ENCODE measurements at places on chromosomes 7 and 10.
A peak's percentile ranks its signal among the peaks of the same experiment; 100 is the strongest.

GRCh38 chr10:96978621-96979154 is 146.6 kb downstream of the LCOR start:
- peak; percentile 12 for DNase-seq

DNA sequence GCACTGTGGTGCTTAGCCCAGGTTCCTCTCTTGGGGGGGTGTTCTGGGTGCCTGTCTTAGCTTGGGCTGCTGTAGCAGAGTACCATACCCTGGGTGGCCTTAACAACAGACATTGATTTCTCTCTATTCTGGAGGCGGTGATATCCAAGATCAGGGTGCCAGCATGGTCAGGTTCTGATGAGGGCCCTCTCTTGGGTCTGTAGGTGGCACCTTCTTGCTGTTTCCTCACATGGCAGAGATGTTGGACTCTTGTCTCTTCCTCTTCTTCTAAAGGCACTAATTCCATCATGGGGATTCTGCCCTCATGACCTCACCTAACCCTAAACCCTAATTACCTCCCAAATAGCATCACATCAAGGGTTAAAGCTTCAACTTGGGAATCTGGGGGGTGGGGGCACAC is 19.9 kb upstream of the CRHR2 start:
- peak; percentile 22 for DNase-seq

- DNase-seq = no peak
These were observed 70.3 kb downstream of the CALML3 start for GRCh38 chr10:5595095-5595494.

- no peak for DNase-seq
These were observed 248.0 kb upstream of the NPY start for GRCh38 chr7:24036033-24036412.

DNA sequence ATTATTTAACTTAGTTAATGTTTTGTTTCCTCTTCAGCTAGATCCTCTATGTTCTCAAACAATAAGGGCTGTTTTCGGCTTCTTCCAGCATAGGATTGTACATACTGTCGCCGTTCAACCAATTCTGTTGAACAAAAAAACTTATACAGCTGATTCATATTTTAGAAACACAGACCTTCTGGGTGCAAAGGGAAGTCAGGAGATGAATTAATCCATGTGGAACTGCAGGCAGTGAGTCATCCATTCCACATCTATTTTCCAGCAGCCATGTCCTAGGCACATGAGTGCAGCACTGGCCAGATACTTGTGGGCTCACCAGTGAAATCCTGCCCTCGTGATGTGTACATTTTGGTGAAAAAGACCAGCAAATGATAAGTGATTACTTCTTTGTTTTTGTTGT is 163.2 kb downstream of the JAZF1 start:
- DNase-seq = no peak

DNA sequence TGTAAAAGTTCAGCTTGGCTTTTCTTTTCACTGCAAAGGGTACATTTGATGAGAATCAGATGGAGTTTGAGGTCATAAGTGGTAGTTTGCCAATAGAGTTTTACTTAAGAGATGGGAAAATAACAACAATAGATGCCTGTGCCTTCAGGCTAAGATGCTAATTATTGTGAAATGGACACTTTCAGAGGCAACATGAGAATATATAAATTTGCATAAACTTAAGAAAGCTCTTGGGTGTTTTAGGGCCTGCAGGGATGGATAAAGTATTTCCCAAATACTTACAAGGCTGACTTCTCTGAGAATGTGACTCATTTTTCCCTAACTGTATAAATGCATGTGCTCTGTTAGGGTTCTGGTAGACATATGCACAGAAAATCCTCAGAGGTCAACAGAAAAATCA is 200.3 kb upstream of the SVIL start:
- DNase-seq = no peak

DNA sequence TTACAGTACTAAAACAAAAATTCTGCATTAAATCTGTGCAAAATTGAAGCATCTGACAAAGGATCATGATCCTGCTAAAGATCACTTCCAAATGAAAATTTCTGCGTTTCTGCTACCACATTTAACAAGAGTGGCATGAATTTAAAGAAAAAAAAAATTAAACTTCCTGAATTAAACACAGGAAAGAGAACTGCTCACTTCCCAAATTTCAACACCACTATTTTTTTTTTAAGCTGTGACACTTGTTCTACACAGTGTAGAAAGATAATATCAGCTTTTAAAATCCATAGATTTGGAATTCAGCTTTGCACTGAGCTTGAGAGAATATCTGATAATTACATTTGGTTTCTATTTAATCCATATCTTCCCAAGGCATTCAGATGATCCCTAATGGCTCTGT is 73.6 kb downstream of the EPC1 start:
- DNase-seq = no peak

- no peak for DNase-seq
These were observed 1.2 kb upstream of the PON3 start for GRCh38 chr7:95397381-95397780.

DNA sequence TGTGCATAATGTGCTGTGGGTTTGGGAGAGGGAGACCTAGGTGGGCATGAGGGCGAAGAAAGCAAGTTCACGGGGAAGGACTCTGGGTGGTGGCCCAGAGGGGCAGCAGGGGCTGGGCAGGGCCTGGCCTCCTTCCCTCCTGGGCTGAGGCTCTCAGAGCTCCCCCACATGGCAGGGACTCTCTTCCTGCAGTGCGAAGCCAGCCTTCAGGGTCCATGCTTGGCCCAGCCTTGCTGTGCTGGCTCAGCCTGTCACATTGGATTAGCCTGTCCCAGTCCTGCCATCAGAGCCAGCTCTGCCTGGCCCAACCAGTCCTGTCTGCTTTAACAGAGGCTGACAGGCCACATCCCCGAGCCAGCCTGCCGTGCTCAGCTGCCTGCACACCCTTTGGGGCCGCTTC is 20.4 kb upstream of the ZNF488 start:
- DNase-seq = no peak

DNA sequence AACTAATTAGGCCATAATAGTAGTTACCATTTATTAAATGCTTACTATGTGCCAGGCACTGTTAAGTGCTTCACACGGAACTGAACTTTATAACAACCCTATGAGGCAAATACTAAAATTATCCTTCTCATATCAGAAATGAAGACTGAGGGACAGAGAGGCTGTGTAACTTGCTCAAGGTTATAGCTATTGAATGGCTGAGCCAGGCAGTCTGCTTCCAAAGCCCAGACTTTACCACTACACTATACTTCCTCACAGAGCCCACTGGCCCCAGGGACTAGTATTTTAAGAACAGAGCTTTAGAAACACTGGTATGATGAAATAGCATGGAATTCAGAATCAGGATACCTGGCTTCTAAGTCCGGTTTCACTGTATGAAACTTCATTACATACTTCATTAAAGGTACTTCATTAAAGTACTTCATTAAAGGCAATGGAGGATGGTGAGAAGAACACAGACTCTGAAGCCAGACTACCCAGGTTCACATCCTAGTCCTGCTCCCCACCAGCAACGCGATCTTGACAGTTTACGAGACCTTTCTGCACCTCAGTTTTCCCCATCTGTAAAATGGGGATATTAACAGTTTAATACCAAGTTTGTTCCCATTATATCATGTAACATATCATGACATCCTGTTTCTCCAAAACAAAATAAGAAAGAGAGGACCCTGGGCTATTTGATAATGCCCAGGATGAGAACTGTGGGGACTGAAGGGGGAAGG is 19.6 kb downstream of the ANXA11 start:
- DNase-seq = no peak

GRCh38 chr10:16856567-16856966 is 39.3 kb upstream of the RSU1 start:
- DNase-seq = no peak

DNA sequence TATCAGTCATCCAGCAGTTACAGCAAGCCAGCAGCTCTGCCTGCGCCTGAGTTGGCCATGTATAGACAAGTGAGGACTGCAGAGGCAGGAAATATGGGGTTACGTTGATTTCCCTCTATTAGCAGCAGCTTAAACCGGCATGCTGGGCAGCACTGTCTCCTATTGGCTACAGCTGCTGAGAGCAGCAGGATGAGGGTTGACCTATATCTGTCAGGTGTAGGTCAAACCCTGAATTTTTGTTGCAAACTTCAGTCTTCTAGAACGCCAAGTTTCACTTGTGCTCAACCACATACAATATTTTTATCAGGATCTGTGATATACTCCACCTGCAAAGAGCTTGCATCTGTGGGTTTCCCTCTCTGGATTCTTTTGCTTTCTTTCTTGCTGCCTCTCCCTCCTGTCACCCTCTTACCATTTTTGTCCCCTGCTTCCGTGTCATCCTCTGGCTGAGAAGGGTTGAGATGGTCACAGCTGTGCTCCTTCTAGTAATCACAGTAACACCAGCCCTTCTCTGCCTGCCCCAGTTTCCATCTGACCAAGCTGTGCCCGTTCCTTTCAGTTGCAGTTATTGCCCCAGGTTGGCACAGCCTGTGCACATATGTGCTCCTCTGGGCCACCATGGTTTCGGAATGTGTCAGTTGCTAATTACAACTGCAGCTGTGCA is 23.8 kb upstream of the GLCCI1 start:
- DNase-seq = peak; percentile 57

DNA sequence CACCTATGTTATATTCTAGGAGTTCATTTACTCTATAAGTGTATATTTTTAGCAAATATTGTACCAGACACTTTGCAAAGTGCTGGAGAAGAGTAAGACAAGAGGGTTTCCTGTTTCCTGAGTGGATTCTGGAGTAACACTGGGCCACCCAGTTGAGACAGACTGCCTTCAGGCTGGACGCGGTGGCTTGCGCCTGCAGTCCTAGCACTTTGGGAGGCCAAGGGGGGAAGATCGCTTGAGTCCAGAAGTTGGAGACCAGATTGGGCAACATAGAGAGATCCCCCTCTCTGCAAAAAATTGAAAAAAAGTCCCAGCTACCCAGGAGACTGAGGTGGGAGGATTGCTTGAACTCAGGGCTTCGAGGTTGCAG is 772 bp upstream of the ZSCAN25 start:
- no peak for DNase-seq

DNA sequence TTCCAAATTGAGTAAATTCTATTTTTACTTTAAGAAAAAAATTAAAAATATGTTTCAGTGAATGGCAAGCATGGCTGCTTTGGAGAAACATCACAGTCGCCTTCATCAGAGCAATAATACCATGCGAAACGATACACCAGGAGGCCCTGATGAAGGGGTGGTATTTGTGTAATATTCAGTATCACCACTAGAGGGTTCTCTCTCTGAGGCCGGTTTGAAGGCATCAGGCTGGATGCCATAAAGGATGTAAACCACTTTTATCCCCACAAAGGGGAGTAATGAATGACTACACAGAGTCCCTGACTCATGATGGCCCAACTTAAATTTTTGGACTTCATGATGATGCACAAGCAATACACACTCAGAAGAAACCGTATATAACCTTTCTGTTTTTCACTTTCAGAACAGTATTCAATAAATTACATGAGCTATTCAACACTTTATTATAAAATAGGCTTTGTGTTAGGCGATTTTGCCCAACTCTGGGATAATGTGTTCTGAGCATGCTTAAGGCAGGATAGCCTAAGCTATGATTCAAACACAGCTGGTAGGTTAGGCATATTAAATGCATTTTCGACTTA is 95.5 kb downstream of the PPP1R17 start:
- DNase-seq = peak; percentile 1

DNA sequence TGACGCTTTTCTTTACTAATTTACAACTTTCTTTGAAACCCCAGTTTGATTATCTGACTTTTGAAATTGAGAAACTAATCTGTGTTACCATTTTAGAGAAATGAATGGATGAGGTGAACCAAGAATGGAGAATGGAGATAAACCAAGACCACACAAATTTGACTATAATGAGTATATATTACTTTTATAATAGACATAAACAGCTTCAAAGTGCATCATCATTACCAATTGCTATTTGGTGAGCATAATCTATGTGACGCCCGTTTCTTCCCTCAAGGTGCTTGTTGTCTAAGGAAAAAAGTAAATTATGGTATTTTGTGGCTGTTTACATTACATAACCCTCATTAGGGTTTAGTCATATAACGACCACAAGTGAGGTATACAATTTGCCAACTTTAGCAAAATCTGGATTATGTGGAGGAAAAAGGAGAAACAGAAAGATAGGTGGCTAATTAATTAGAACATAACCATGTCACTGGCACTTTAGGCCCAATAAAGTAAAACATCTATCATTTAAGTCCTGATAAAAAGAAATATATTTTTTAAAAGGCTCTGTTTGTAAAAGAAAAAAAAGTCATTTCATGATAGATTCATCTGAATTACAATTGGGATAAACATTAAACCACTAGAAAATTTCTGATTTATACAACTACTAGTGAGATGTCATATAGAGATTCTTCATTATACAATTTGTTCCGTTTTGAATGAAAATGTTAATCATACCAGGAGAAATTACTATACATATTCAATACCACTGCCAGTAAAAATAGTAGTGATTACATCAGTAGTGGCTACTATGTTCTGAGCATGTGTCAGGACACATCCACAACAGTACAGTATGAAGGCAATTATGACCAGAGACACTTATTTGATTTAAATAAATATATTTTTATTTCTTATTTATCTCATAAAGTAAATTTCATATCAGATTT is 118.2 kb upstream of the FAM133B start:
- DNase-seq = no peak

DNA sequence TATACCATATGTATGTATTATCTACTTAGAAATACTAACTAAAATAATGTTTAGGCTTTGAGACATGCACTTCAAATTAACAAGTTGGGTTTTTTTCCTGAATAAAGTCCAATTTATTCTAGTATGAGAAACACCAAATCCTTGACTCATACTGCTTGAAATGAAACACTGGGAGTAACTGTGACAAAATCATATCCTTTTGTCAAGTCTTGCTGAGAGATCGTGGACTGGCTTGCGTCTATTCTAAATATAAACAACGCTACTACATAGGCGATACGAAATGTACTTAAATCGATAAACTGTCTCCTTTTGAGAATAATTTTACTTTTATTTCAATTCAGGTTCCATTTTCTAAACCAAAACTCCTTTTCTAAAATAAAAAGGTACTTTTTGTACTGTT is 16.3 kb downstream of the SMURF1 start:
- DNase-seq = no peak

GRCh38 chr10:47277352-47278151 is 22.4 kb upstream of the GDF10 start:
- peak; percentile 62 for DNase-seq

DNA sequence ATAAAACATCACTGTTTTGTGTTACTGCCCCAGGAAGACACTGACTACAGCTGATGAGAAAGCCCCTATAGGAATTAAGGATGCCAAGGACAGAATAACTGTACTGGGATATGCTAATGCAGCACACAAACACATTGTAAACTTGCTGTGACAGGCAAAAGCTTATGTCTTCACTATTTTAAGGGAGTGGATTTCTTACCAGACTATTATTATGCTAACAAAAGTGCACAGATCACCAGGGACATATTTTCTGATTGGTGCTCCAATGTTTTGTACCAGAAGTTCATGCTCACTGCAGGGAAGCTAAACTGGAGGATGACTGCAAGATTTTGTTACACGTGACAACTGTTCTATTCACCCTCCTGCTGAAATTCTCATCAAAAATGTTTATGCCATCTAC is 48.1 kb upstream of the PTPN12 start:
- DNase-seq = no peak

- DNase-seq = no peak
These were observed 88.1 kb downstream of the HIP1 start for GRCh38 chr7:75650681-75651080.

GRCh38 chr7:54339073-54339472 is 203.1 kb upstream of the VSTM2A start:
- no peak for DNase-seq

GRCh38 chr7:29087840-29088170 is 58.5 kb downstream of the CPVL start:
- no peak for DNase-seq
